Spleen (tissue), 13 donors: ENCODE measurements at places on chromosomes 16 and 17.

DNA sequence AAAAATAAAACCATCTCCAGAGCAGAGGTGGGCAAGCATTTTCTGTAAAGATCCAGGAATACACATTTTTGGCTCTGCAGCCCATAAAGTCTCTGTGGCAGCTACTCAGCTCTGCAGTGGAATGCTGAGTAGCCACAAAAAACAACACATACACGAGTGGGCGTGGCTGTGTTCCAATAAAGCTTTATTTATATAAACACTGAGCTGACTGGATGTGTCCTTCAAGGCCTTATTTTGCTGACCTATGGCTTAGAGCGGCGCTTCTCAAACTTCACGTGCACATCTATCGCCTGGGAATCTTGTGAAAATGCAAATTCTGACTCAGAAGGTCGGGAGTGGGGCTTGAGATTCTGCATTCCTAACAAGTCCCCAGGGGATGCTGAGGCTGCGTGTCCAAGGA is 39.7 kb downstream of the XYLT1 start:
- no peaks in the 10 kb centered on the region for H3K36me3 ChIP-seq
- H3K4me1 ChIP-seq: peaks cover 45% of the 10 kb centered on the region
- no peak overlapping the region for H3K4me3 ChIP-seq
- no peak overlapping the region for H3K27ac ChIP-seq

DNA sequence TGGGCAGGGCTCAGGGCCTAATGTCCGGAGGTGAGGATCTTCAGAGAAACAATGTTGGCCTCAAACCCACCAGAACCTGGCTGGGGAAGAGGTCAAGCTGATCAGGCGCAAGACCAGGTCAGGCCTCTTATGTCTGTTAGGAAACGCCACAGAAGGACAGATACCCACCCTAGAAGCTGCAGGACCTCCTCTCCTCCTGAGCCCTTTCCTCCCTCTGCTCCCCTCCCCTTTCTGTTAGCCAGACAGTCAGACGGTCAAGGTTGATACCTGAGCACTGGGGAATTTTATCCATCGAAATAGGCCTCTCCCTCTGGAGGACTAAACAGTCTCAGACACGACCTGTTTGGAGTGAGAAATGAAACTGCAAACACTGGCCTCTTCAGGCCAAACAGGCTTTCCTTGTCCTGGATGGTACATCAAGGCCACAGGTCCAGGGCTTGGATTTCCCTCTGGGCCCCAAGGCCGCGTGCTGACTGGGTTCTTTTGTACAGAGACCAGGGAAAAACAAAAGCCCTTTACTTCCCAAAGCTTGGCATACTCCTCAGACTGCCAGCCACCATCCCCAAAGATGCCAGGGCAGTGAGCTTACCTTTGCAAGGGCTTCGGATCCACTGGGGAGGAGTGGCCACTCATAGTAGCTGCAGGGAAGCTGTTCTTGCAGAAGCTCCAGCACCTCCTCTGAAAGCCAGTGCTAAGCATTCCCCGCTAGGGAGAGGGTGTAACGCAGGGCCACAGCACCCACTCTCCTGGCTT is 135.8 kb downstream of the CCDC182 start:
- no peaks in the 10 kb centered on the region for H3K36me3 ChIP-seq
- H3K4me1 ChIP-seq: peaks cover 52% of the 10 kb centered on the region
- DNase-seq: no peak
- H3K4me3 ChIP-seq: no peak overlapping the region

DNA sequence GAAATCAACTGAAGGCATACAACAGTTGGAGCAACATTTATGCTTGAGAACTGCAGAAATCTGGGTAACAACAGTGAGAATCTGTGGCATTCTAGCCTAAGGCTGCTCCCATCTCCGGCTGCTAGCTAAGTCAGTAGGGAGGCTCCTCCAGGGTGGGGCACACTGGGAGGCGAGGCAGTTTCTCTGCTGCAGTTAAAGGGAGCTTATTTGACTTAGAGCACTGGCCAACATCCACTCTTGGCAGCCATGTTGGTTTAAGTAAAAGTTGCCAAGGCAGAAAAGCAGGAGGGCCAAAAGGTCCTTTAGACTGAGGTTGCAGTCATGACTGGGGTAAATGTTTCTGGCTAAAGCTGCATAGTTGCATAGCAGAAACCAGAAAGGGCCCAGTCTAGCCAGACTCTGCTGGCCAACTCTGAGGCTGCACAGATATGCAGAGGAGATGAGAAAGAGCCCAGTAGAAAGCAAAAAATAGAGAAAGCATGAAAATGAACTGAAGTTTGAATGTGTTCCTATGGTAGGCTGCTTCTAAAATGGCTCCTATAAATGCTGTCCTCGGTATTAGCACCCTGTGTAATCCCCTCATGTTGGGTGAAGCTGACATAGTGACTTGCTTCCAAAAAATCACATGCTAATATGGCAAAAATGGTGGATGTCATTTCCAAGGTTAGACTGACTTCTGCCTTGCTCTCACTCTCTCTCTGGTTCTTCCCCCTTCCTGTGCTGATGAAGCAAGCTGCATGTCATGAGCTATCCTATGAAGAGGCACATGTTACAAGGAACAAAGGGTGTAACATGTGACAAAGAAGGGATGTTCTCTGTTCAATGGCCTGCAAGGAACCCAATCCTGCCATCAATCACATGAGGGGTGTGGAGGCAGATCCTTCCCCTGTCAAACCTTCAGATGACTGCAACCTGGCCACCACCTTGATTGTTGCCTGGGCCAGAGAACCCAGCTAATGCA is 3.7 kb upstream of the C16orf78 start:
- H3K27me3 ChIP-seq: no peaks in the 10 kb centered on the region
- no peak for DNase-seq
- no peak overlapping the region for H3K4me3 ChIP-seq
- no peaks in the 10 kb centered on the region for H3K36me3 ChIP-seq
- no peaks in the 10 kb centered on the region for H3K4me1 ChIP-seq
- H3K27ac ChIP-seq: no peak overlapping the region

- H3K27ac ChIP-seq: peak overlapping the region; percentile 26
- DNase-seq: no peak
- H3K36me3 ChIP-seq: peaks cover 29% of the 10 kb centered on the region
These were observed 46.8 kb downstream of the OMG start for GRCh38 chr17:31250229-31250628.

GRCh38 chr17:83177611-83178532 is 98.5 kb downstream of the METRNL start:
- DNase-seq: peak; percentile 67
- no peaks in the 10 kb centered on the region for H3K27me3 ChIP-seq
- H3K4me3 ChIP-seq: no peak overlapping the region
- no peak overlapping the region for H3K27ac ChIP-seq

DNA sequence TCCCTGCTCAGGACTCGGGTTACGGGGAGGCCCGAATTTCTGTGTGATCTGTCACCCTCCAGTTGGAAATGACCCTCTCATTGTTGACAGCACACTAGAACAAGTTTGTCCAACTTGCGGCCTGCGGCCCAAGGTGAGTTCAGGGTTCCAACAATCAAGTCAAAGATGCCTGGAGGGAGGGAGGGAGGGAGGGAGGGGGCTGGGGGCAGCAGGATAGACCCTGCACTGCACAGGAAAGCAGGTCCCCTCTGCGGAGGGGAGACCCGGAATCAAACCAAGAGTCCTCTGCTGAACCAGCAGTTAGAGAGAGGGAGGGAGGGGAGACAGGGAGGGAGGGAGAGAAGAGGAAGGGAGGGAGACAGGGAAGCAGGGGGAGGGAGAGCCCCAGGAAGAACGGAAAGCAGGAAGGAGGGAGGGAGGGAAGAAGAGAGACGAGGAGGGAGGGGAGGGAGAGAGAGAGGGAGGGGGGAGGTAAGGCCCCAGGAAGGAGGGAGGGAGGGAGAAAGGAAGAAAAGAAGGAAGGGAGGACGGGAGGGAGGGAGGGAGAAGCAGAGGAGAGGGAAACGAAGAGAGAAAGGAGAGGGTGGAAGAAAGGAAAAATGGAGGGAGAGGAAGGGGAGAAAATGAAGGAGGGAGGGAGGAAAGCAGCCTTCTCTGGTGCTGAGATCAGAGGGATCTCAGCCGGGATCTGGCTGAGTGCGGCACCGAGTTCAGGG is 96.7 kb upstream of the CDH5 start:
- no peaks in the 10 kb centered on the region for H3K36me3 ChIP-seq
- H3K27me3 ChIP-seq: peaks cover 16% of the 10 kb centered on the region
- no peak for DNase-seq
- H3K4me1 ChIP-seq: peaks cover 18% of the 10 kb centered on the region
